ENCODE measurements at places on chromosomes 3 and 15.

- no peak for DNase-seq
Measured at GRCh38 chr3:54146506-54147239, 24.3 kb downstream of the CACNA2D3 start.

DNA sequence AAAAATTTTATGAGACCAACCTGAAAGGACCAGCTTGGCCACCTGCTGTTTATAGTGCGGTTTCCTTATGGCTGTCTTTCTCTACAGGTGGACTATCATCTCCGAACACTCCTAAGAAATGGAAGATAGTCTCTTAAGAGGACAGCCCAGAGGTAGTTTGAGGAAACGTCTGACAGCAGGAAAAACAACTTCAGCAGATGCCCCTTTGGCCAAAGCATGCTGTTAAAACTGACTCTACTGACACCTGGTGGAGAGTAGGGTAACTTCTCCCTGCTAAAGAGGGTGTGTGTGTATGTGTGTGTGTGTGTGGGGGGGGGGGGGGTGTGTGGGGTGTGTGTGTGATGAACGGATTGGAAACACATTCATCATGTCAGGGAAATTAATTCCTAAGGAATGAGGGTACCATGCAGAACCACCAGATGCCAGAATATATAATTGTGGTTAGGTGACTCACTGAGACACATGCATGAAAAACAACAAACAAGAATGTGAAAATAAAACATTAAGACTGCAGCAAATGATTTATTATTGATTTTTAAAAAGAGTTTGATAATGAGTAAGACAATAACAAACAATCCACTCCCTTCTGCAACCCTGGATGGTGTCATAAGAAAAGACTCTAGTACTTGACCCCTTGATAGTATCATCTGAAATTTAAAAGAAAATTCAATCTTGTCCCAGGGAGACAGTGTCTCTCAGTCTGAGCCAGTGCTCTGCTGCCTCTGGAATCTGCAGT, 256.5 kb downstream of the THRB start:
- DNase-seq, result peak; percentile 59

GRCh38 chr3:114803042-114803695, 343.9 kb downstream of the ZBTB20 start:
- no peak for DNase-seq

GRCh38 chr15:98561169-98561941, 87.0 kb upstream of the IGF1R start:
- DNase-seq, result no peak

- no peak for DNase-seq
Measured at GRCh38 chr3:179921500-179921899, 115.2 kb downstream of the PEX5L start.

DNA sequence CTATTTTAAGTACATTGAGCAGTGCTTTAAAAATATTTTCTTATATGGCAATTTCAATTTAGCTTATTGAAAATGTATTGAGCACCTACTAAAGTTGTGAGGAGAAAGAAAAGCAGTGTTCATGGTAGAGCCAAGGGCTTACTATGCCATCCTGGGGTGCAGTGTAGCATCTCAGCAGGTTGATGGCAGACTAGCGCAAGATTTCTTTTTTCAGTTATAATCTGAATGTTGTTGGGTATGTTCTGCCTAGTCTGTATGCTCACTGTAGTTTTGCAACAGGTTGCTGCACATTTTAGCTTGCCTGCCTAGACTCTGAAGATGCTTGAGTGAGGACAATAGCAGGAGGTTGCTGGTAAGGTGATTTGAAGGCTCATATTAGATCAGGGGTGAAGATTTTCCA, 103.1 kb upstream of the UNC13C start:
- no peak for DNase-seq

DNA sequence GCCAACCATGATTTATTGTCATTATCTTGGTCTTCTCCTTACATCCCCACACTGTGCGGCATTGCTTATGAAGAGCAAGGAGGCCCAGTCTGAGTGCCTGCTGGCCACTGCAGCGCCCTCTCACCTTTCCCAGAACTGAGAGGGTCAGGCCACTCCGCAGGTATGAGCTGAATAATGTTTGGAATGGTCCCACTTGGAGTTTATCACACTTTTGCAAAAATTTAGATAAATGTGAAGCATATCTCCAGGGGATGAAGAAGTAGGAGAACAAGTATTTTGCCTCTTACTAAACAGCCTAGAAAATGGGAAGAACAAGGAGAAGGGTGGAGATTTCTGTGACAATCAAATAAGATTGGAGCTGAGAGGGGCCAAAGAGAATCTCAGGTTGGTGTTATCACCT, 74.4 kb upstream of the GSK3B start:
- no peak for DNase-seq

DNA sequence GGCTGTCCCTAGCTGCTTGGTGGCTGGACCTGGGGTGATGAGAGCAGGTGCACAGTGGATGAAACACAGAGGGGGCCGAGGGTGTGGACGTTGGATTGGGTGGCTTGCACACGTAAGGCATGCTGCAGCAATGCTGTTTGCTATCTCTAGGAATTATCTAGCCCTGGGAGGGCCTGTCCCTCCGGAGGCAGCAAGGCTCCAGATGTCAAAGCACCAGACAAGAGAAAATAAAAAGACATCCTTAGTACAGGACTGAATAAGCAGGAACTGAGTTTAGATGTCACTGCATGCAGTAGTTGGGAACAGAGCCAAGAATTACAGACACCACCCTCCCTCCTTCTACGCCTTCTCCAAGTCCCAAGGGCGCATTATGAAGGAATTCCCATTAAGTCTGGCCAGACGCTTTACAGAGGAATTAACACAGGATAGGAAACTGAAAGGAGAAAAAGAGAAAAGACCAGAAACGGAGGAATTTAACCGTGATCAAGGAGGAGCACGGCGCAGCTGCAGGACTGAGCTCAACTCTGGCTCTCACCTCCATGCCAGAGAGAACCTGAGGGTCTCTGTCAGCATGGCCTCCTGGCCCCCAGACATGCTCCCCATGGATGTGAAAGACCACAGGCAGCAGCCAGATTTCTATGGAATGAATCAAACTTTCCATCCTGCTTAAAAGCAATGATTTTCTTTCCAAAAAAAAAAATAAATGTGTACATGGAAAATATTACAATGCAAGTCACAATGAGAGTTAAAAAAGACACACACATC, 13.8 kb downstream of the ATP10A start:
- no peak for DNase-seq

- DNase-seq, result no peak
Measured at GRCh38 chr3:43641306-43642114, 19.7 kb upstream of the ANO10 start.

- no peak for DNase-seq
Measured at GRCh38 chr3:56145410-56145809, 322.9 kb downstream of the ERC2 start.

DNA sequence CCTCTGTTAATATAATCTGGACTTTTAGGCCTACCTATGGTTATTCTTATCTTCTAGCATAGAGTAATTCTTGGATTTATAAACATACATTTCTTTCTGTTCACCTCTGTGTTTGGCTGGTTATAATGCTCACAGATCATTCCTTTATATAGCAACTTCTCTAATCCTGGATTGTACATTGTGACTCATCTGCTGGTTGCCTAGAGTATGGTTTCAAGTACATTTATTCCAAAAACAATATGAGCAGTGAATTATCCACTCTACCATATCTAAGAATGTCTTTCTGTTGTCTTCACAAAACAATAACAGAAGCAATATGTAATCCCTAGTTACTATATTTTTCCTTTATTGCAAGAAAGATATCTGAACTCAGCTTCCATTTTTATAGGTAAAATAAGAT, 35.3 kb downstream of the FSIP1 start:
- no peak for DNase-seq
